Endodermal cell (in vitro differentiated cells): ENCODE measurements at places on chromosomes 13 and 19. TPM values are rescaled to one million over a fixed set of nuclear protein-coding genes. Genes with fewer than 3 reads are reported as not detected.
A peak's percentile ranks its signal among the peaks of the same experiment; 100 is the strongest.

- DNase-seq: no peak
- H3K27me3 ChIP-seq: no peaks in the 10 kb centered on the region
- H3K27ac ChIP-seq: no peak overlapping the region
- H3K4me1 ChIP-seq: no peaks in the 10 kb centered on the region
- H3K4me3 ChIP-seq: no peak overlapping the region
These were observed 116.7 kb downstream of the COL4A2 start for GRCh38 chr13:110423689-110424302.

DNA sequence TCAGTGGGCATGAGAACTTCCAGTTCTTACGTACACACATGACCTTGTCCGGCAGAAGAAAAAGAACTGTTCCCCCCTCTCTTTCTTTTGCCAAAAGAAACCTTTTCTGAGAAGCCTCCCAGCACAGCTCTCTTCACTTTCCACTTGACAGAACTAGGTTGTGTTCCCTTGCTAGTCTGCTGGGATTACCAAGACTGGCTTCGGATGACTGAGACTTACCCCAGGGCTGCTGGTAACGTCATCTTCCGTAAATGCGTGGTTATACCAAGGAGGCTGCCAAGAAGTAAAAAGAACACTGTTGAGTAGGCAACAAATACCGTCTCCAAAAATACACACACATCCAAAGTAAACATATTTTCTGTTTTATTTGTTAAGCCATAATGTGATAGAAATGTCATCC is 908.2 kb downstream of the EFNB2 start:
- H3K4me3 ChIP-seq: no peak overlapping the region
- no peak for DNase-seq
- H3K4me1 ChIP-seq: no peaks in the 10 kb centered on the region
- no peak overlapping the region for H3K27ac ChIP-seq
- no peaks in the 10 kb centered on the region for H3K36me3 ChIP-seq

GRCh38 chr19:31054430-31054829 is 294.8 kb downstream of the TSHZ3 start:
- no peak overlapping the region for H3K4me3 ChIP-seq
- DNase-seq: peak; percentile 90
- no peaks in the 10 kb centered on the region for H3K36me3 ChIP-seq
- no peak overlapping the region for H3K27ac ChIP-seq
- no peaks in the 10 kb centered on the region for H3K27me3 ChIP-seq

- peaks cover 6% of the 10 kb centered on the region for H3K4me1 ChIP-seq
- no peak within 1 kb of the TSS for H3K4me3 ChIP-seq
- DNase-seq: no peak
- H3K27ac ChIP-seq: no peak within 1 kb of the TSS
- no peaks in the 10 kb centered on the region for H3K36me3 ChIP-seq
These were observed at the start of gene NPHS1 for GRCh38 chr19:35852029-35852780. Gene NPHS1, minus strand, starts transcription at chr19:35852504. Its CDS starts 667 bp downstream, at chr19:35851837.

- H3K36me3 ChIP-seq: no peaks in the 10 kb centered on the region
- H3K4me1 ChIP-seq: no peaks in the 10 kb centered on the region
- no peak overlapping the region for H3K27ac ChIP-seq
- no peak overlapping the region for H3K4me3 ChIP-seq
- DNase-seq: peak; percentile 85
These were observed 12.1 kb upstream of the ZSCAN1 start for GRCh38 chr19:58021541-58022282.

GRCh38 chr19:46368116-46368515 is 21.2 kb downstream of the PPP5C start:
- peaks cover 9% of the 10 kb centered on the region for H3K4me1 ChIP-seq
- DNase-seq: no peak
- H3K27ac ChIP-seq: no peak overlapping the region
- no peak overlapping the region for H3K4me3 ChIP-seq
- no peaks in the 10 kb centered on the region for H3K27me3 ChIP-seq
- H3K36me3 ChIP-seq: peaks cover 61% of the 10 kb centered on the region

DNA sequence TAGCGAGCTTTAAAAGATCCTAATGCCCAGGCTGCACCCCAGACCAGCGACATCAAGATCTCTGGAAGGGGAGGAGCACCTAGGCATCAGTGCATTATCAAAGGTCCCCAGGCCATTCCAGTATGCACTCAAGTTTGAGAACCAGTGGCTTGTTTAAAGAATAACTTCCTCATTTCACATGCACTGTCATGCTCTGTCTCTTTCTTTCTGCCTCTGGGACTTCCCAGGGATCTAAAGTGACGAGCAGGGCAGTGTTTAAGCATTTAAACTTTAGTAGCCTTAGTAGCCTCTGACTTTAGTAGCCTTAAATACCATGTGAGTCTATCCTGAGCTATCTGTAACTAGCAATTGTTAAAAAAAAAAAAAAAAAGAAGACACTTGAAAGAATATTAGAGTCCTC is 8.9 kb upstream of the FARP1 start:
- H3K4me1 ChIP-seq: no peaks in the 10 kb centered on the region
- H3K27ac ChIP-seq: no peak overlapping the region
- no peak for DNase-seq

DNA sequence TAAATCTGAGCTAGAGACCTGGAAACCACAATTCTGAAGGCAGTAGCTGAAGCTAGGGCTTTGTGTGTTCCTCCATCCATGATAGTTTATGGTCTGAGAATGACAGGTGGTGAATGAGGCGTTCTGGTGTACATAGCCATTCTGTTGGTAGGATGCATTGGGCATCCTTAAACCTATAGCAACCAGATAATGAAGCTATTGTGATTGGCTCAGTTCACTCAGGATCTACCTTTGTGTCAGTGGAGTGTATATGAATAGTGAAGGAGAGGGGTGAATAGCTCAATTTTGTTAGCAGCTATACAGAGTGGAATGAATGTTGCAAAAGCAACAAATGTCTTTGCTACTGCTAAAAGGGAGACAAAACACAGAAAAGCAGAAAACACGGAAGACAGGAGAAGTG is 80.0 kb upstream of the PCDH20 start:
- peaks cover 2% of the 10 kb centered on the region for H3K4me1 ChIP-seq
- no peak overlapping the region for H3K27ac ChIP-seq
- H3K4me3 ChIP-seq: no peak overlapping the region
- no peaks in the 10 kb centered on the region for H3K27me3 ChIP-seq
- no peaks in the 10 kb centered on the region for H3K36me3 ChIP-seq

DNA sequence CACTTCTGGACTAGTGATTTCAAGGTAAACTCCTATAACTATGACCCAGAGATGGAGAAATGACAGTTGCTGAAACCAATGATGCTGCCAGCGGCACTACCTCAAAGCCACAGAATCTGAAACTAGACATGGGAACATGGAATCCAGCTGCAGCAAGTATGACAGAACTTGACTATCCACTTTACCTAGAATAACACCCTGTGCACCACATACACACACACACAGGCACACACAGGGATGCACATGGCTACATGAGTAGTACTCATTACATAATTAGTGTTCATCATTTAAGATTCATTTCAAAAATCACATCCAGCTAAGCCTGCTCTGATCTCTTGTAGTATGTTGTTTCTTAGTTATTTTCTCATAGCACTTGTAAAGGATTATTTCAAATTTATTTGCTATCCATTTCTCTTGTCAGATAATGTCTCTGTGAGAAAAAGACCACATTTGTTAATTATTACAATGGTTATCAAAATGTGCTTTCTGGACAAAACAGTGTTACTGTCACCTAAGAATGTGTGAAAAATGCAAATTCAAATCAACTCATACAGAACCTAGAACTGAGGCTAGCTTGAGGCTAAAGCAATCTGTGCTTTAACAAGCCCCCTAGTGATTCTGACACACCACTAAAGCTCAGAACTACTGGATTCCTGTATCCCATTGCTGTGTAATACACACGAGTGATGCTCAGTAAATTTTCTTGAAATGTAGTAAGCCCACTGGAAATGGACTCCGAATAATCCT is 59.4 kb downstream of the WTIP start:
- no peaks in the 10 kb centered on the region for H3K36me3 ChIP-seq
- no peaks in the 10 kb centered on the region for H3K4me1 ChIP-seq
- H3K4me3 ChIP-seq: no peak overlapping the region
- H3K27ac ChIP-seq: no peak overlapping the region
- peaks cover 20% of the 10 kb centered on the region for H3K27me3 ChIP-seq
- no peak for DNase-seq

DNA sequence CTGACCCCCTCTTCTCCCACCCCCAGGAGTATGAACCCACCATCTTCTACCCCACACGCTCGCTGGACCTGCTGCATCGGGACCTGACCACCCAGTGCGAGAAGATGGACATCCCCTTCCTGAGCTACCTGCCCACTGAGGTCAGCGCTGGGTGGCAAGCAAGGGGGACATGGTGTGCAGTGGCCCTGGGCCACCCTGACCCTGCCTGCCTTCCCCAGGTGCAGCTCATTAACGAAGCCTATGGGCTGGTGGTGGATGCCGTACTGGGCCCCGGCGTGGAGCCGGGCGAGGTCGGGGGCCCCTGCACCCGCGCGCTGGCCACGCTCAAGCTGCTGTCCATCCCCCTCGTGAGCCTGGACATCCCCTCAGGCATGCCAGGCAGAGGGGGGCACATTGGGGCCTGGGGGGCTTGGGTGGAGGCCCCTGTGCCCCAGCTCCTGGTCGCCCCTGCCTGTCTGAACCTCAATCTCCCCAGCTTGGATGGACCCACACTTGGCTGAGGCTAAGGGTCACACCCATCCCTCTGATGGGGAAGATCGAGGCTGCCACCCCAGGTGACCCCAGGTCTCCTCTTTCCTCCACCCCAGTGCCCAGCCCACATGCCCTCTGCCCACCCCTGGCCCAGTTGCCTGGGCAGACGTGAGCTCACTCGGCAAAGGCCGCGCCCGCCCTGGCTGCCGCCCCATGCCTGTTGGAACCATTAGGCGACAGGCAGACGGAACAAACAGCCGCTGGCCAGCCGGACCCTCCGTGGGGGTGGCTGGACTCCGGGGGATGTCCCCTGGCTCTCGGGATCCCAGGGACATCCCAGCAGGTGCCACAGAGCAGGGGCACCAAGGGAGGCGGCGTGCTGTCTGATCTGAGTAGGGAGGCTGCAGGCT is 2.5 kb upstream of the CILP2 start:
- H3K27ac ChIP-seq: no peak overlapping the region
- H3K4me3 ChIP-seq: no peak overlapping the region
- H3K27me3 ChIP-seq: no peaks in the 10 kb centered on the region
- no peaks in the 10 kb centered on the region for H3K4me1 ChIP-seq

DNA sequence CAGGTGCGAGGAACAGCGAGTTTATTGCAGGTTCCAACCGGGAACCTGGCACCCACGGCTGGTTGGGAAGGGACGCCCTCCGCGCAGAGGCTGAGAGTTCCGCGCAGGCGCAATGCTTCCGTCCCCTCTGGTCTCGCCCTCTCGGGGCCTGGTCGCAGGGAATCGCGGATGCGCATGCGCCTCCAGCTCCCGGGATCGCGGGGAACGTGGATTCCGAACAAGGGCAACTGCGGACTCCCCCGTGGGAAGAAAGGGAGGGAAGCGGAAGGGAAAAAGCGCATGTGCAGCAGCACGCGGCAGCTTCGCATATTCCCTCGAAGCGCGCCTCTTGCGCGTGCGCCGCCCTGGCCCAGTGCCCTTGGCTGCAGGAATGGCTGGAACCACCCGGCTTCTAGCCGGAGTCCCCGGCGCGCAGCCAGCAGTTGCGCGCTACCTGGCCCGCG is 1.1 kb downstream of the TSSK6 start:
- H3K27ac ChIP-seq: no peak overlapping the region
- DNase-seq: no peak
- no peaks in the 10 kb centered on the region for H3K27me3 ChIP-seq
- no peak overlapping the region for H3K4me3 ChIP-seq
- H3K36me3 ChIP-seq: peaks cover 10% of the 10 kb centered on the region
- H3K4me1 ChIP-seq: no peaks in the 10 kb centered on the region

DNA sequence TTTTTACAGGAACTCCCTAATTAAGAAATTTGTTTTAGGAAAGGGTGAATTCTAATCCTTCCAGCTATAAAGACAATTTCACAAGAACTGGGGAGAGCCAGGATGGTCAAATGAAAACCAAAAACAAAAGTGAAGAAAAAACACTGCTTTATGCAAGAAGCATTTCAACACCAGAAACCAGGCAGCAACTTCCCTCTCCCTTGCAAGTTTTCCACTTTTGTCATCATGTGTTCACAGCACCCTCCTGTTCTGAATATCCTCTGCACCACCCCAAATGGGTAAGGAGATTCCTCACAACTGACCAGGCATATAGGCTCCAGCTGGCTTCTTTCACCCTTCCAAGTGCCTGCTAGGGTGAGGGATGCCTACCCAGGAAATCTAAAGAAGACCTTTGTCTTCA is 328.1 kb downstream of the TBC1D4 start:
- no peaks in the 10 kb centered on the region for H3K4me1 ChIP-seq
- no peak overlapping the region for H3K4me3 ChIP-seq
- peaks cover 24% of the 10 kb centered on the region for H3K27me3 ChIP-seq
- DNase-seq: no peak
- H3K36me3 ChIP-seq: no peaks in the 10 kb centered on the region
- H3K27ac ChIP-seq: no peak overlapping the region

DNA sequence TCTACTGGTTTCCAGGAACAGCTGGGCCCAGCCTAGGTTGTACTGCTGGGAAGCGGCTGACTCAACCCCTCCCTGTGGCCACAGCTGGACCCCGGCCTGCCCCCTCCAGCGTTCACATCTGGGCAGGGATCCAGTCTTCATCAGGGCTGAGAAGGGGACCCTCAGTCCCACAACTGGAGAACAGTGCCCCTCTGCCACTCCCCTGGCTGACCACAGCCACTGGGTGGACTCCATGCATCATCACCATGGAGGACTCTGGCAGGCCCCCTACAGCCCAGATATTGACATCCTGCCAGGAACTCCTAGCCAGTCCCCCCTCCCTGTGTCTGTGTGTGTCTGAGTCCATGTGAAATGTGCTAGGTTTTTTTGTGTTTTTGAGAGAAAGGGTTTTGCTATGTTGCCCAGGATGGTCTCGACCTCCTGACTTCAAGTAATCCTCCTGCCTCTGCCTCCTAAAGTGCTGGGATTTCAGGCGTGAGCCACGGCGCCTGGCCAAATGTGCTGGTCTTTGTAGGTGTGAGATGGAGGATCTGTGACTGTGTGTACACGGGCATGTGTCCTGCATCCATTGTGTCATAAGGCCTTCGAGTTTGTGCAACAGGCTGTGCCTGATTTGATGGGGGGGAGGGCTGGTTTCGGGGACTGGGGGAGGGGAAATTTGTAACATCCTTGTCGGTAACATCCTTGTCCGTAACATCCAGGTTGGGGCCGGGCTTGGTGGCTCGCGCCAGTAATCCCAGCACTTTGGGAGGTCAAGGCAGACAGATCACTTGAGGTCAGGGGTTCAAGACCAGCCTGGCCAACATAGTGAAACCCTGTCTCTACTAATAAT is 4.0 kb upstream of the HOOK2 start:
- no peaks in the 10 kb centered on the region for H3K27me3 ChIP-seq
- peak; percentile 75 for DNase-seq
- H3K27ac ChIP-seq: no peak overlapping the region
- H3K4me1 ChIP-seq: peaks cover 4% of the 10 kb centered on the region

GRCh38 chr19:41218615-41219507 is at the start of gene AXL:
Gene AXL, plus strand, starts transcription at chr19:41219223. Its CDS starts 170 bp downstream, at chr19:41219393.
- H3K4me3 ChIP-seq: peak within 1 kb of the TSS; percentile 80
- no peaks in the 10 kb centered on the region for H3K4me1 ChIP-seq
- no peaks in the 10 kb centered on the region for H3K27me3 ChIP-seq
- H3K36me3 ChIP-seq: no peaks in the 10 kb centered on the region

TRPC4 gene
- total RNA-seq: 17.9 and 22.5 TPM in 2 replicates

FGF22 gene
- total RNA-seq: 0.78 to 0.82 TPM in 2 of 3 replicates, not detected in the other

PSG6 gene
- not detected in 2 replicates for total RNA-seq

PLEKHJ1 gene
- total RNA-seq: 142 to 192 TPM (median 185 TPM) in 3 replicates
